ENCODE measurements at places on chromosomes 2 and 18.
A peak's percentile ranks its signal among the peaks of the same experiment; 100 is the strongest.

GRCh38 chr18:26206488-26206887 lies 19.8 kb upstream of the TAF4B start:
- DNase-seq = no peak

DNA sequence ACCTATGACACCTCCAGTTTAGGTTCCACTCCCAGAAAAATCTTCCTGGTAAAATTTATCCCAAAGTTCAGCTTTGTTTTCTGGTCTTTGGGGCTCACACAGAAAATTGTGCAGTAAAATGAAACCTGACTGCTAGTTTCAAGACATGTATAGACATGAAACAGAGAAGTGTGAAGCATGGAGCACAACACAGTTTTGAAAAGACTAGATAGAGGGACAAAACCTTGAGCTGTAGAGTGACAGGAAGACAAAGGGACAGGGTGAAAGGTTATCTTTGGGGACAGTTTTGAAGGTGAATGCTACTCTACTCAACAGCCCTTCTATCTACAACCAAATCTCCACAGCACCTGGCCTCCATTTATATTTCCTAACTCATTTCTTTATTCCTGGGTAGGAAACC lies 352.6 kb downstream of the RBM43 start:
- DNase-seq = no peak

GRCh38 chr2:219218217-219218731 lies 484 bp downstream of the ABCB6 start:
- DNase-seq = peak; percentile 24

GRCh38 chr2:66508484-66509071 lies 73.7 kb downstream of the MEIS1 start:
- DNase-seq = no peak

DNA sequence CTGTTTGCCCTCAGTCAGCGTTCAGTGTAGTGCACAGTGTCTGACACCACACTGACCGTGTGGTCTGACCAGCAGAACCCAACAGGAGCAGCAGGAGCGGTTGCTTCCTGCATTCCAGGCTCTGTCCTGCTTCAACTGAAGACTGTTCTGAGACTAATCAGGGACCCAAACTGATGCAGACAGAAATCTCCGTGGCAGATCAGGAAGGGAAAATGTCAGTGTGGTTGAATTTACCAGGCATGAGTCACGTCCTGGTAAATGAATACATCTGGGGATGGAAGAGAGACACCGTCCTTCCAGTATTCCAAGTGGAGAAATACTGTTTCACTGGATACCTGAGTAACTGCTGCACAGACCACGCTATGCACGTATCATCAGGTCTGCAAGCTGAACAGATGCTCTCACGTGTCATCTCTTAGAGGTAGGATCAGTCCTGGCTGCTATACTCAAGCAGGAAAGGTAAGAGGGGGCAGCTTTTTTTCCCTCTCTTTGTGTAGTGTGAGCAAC lies 223.6 kb upstream of the EPAS1 start:
- peak; percentile 89 for DNase-seq

DNA sequence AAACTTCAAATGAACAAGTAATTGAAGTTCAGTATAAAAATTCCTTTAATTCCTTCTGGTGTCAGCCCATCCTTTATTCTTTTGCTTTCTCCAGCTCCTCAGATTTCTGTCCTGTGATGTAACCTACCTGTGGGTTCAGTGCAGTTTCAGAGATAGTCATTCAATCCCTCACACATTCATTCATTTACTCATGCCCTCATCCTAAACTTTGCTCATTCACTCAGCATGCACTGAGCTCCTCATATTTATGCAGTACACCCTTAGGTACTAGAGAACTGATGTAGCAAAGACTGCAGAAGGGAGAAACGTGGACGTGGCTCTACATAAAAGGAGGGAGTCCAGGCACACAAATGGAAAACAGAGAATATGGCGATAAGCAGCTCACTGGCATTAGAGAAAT lies 45.3 kb upstream of the STAT1 start:
- no peak for DNase-seq

DNA sequence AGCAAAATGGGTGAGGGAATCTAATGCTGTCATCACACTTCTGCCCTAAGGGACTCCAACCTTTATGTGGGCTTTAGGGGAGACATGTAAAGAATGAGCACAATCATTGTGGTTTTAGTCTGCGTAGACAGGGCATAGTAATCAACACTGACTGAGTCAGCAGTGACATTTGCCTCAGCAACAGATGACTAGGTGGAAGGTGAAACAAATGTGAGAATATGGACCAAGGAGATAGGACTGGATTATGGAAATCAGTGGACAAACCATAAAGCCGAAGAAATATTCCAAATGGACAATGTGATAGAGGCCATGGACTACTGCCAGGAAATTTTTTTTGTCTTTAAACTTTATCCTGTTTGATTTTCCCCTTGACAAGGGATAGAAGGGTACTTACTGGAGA lies 83.9 kb downstream of the PDK1 start:
- peak; percentile 64 for DNase-seq

DNA sequence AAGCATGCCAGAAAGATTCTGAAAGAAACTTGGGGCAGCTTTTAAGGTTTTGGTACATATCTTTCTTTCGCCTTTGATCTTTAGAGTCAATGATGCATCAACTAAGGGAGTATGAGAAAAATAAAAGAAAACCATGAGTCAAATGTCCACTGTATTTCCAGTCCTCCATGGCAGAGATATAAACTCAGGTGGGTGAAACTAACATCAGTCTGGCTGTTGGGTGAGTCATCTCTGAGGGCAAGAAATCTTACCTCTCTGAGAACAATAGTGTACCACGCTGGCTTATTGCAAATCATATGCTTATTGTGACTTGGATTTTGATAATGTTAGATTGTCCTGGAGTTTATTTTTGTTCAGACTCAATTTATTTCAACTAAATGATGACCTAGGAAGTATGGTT lies 521.0 kb downstream of the PLCL1 start:
- no peak for DNase-seq

- no peak for DNase-seq
Observed at GRCh38 chr2:172013396-172013795, 13.6 kb downstream of the METAP1D start.

GRCh38 chr2:83650898-83651297 lies 808.2 kb downstream of the SUCLG1 start:
- peak; percentile 86 for DNase-seq

DNA sequence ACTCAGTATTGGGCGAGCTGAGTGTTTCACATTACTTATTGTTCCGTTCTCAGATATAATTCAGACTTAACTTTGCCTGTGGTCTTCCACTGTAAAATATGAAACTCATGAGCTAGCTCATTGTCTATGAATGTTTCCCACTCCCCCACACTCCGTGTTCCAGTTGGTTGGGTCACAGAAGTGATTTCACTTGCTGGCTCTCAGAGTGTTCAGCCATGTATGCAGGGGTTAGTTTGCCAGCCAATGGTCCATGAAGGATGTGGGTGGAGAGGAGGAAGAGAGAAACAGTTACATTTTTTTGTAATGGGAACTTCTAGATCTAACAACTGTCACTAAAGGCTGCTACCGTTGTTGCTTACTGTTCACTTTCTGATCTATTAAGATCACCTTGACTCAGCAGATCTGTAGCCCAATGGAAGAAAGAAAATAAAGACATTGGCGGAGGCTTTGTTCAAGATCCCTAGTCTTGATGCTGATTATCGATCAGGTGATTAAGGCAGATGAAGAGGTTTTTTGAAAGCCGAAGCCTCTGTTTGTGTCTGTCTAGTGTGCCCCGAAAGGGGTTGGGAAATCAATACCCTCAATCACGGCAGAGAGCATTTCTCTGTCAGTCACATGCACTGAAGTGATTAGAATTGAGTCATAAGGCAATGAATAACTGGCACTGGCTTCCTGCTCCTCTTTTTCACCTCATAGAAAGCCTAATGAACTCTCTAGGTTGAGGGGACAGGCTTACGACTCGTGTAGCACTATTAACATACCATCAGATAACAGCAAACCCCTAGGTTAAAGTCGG lies 279.7 kb upstream of the FIGN start:
- DNase-seq = no peak

- peak; percentile 30 for DNase-seq
Observed at GRCh38 chr2:39593439-39594393, 72.0 kb upstream of the TMEM178A start.

DNA sequence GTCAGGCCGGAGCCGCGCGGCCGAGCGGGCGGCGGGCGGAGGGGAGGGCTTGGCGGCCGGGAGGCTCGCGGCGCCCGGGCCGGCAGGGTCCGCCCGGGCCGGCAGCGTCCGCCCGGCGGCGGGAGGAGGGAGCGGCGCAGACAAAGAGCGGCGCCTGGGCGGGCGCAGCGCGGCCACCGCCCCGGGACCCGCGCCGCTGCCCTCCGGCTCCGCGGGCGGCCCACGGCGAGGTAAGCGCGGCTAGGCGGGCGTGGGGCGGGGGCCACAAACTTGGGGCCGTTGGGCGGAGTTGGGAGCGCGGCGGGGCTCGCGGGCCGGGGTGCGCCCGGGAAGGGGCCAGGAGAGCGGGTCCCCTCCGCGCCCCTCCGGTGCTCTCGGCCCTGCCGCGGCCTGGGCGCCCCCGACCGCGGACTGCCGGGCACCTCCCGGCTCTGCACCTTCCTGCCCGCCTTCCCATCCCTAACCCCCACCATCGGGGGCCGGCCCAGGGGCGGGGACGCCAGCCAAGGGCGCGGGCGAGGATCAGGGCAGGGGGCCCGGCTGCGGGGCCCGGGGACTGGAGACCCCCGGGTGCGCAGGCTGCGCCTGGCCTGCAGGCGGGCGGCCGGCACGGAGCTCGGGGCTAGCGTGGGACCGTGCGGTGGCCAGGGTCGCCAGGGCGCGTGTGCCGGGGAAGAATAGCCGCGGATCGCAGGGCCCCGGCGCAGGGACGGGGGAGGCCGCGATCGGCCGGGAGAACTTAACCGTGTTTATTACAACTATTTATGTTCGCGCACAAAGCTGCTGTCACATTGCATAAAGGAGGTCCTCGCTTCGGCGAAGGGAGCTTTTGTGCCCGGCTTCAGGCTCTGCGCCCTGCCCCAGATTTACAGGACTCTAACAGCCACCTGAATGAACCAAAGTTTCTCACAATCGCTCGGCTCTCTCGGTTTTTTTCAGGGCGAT lies at the start of gene NCK2:
TSS of gene NCK2 (plus strand) at position 4 of the 945 bp plus-strand sequence. CDS start 110,152 bp downstream, outside the sequence.
- no peak for DNase-seq

- no peak for DNase-seq
Observed at GRCh38 chr2:207256476-207257207, 90.9 kb upstream of the KLF7 start.

GRCh38 chr2:30031184-30031583 lies 109.8 kb upstream of the ALK start:
- no peak for DNase-seq

All from fibroblast of skin of left biceps (primary cell).